ENCODE measurements at places on chromosomes 4 and X.
A peak's percentile ranks its signal among the peaks of the same experiment; 100 is the strongest.

- DNase-seq: no peak
These were observed 83.0 kb downstream of the HTRA3 start for GRCh38 chr4:8352368-8353157.

- no peak for DNase-seq
These were observed 73.8 kb upstream of the PHOX2B start for GRCh38 chr4:41822325-41822724.

GRCh38 chr4:76953956-76954355 is 4.4 kb downstream of the SEPTIN11 start:
- DNase-seq: no peak

DNA sequence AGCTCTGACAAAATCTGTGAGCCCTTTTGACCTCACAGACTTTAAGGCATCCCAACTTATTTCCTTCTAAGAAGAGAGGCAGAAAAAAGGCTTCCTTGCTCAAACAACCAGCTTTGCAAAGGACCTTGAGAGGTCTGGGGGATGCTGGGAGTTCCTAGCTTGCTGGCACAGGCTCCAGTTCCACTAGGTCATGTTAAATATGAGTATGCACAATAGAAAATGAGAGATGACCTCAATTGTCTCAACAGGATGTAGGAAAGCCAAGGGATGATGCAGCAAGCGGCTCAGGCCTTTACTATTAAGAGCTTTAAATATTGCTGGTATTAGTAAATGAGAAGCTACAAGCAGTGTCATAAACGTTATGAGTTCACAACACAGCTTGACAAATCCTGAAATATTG is 13.3 kb upstream of the ZNF827 start:
- DNase-seq: no peak

DNA sequence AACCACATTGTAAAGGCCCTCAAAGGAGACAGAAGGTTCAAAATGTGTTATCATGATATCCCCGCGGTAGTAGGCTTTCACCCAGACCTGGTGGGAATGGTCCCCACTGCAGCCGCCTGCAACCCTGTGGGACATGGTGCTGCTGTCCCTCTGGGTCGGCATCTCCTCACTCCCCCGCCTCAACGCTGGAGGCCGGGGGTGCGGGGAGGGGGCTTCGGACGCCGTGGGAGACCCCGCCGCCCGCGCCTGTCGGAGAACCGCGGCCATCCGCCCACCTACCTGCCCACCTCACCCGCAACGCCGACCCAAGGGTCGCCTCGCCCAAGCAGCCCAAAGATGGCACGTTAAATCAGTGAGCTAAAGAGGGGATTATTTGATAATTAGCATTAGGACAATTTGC is 11.2 kb upstream of the ARMCX1 start:
- DNase-seq: no peak

DNA sequence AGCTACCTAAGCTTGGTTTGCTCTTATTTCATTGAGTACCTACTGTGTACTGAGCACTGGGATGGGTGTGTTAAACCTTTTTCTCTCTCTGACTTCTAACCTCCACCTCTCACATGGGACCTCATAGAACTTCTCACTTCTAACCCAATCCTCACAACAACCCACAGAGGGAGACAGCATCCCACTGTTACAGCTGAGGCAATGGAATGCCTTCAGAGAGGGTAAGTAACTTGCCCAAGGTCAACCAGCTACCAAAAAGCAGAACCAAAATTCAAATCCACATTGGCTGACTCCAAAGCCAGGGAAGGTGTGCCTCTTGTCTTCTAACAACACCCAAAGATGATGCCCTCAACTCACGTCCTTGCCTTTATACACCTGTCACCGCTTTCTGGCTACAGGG is 5.4 kb downstream of the SEL1L3 start:
- DNase-seq: no peak

DNA sequence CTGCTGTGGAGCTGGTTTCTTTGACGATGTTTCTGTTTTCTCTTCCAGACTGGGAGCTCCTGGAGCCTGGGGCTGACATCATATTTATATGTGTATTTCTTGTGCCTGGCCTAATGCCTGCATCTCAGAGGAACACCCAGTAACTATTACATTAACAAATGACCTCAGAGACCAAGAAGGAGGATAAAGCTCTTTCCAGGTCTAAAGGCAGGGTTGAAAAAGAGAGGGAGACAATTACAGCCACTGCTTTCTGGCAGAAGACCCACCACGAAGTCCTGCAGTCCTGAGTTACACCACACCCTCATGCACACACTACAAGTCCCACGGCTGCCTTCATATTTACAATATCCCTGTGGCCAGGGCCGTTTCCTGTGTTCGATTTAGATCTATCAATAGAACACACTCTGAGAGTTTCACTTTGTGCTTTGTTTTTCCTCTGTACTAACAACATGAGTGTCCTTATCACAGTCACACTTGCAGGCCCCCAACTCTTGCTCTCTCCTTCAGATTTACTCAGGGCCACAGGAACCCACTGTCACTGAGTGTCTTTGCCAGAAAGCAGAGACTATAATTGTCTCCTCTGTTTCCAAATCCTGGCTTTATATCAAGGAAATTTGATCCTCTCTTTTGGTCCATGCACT is 535.5 kb downstream of the MID1IP1 start:
- DNase-seq: no peak

- DNase-seq: no peak
These were observed 67.9 kb upstream of the STX18 start for GRCh38 chr4:4609622-4610334.

DNA sequence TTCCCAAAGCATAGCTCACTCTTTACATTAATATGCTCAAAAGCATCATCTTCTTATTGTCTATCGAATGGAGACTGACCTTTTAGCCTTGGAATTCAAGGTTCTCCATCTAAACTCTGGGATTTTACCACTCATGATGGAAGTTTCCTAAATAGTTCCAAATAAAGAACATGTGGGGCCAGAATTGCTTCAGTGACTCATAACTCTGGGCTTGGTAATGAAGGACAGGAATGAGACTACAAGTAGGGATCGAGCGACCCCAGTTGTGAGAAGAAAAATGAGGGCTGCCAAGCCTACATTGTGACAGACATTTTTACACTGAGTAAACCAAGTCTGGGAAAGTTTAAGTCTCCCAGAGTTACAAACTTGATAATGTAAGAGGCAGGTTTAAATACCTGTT is 269.9 kb downstream of the CBLL2 start:
- DNase-seq: no peak

GRCh38 chrX:85084770-85085393 is 81.2 kb downstream of the APOOL start:
- DNase-seq: peak; percentile 9

DNA sequence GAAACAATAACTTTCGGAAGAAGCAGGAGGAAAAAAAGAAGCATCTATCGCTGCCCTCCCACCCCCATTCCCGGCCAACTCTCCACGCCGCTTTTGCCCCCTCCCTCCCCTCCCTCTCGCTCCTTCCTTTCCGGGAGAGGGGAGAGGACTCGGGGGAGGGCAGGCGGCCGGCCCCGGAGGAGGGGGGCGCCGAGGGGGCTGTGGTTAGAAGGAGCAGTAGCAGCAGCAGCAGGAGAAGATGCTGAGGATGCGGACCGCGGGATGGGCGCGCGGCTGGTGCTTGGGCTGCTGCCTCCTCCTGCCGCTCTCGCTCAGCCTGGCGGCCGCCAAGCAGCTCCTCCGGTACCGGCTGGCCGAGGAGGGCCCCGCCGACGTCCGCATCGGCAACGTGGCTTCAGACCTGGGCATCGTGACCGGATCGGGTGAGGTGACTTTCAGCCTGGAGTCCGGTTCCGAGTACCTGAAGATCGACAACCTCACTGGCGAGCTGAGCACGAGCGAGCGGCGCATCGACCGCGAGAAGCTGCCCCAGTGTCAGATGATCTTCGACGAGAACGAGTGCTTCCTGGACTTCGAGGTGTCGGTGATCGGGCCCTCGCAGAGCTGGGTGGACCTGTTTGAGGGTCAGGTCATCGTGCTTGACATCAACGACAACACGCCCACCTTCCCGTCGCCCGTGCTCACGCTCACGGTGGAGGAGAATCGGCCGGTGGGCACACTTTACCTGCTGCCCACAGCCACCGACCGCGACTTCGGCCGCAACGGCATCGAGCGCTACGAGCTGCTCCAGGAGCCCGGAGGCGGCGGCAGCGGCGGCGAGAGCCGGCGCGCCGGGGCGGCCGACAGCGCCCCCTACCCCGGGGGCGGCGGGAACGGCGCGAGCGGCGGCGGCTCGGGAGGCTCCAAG is 1.3 kb downstream of the PCDH7 start:
- DNase-seq: no peak

- no peak for DNase-seq
These were observed 33.2 kb upstream of the FAM9A start for GRCh38 chrX:8834392-8834791.

DNA sequence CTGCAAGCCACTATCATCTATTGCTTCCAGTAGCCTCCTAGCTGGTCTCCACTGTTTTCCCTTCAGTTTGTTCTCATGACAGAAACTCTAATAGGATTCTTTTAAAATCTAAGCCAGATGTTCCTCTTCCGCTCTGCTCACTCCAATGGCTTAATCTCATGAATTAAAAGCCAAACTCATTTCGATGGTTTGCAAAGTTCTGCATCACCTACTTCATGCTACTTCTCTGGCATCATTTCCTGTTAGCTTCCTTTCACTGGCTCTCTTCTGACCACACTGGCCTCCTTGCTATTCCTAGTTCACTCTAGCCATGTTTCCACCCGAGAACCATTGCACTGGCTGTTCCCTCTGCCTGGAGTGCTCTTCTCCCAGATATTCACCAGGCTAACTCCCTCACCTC is 102.0 kb upstream of the LSM6 start:
- DNase-seq: no peak

DNA sequence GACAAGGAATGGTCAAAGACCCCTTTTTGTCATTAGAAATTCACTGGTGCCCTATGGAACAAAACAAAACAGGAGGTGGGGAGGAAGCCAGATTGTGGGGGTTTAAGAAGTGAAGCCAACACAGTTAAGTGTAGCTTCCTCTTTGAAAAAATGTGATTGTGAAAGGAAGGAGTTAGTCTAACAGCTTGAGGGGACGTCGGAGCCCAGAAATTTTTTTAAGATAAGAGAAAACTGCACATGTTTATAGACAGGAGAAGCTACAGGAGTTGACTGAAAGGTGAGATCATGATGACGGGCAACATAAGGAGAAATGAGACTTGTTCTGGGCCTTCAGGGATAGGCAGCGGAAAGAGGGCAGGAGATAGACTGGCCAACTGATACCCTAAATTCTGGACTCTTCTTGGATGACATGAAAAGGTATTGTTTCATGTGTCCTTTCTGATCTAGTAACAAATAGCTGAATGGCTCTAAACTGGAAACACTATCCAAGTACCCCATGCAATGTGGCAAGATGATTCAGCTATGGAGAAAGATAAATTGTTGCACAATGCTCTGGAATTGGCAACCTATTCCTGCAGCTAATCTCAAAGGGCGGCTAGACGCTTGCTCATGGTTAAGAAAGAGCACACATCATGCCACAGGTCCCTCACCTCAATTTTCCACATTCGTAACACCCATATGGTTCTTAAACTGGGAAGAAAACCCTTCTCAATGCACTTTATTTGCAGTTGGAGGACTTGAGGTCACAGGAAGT is 3.7 kb upstream of the HDAC8 start:
- no peak for DNase-seq

DNA sequence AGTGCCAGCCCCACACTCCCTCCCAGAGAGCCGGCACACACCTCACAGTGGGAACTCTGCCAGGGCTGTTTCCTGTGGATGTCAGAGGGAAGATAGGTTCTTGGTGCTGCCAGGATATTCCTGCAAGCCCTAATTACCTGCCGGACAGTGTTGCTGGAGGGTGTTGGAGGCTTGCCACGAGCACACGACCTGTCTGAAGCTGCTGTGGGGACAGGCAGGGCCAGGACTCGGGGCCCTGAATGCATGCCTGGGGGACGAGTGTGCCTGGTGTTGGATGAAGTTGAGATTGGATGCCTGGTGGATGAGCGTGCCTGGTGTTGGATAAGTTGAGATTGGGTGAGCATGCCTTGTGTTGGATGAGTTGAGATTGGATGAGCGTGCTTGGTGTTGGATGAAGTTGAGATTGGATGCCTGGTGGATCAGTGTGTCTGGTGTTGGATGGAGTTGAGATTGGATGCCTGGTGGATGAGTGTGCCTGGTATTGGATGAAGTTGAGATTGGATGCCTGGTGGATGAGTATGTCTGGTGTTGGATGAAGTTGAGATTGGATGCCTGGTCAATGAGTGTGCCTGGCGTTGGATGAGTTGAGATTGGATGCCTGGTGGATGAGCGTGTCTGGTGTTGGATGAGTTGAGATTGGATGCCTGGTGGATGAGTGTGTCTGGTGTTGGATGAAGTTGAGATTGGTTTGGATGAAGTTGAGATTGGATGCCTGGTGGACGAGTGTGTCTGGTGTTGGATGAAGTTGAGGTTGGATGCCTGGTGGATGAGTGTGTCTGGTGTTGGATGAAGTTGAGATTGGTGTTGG is 23.2 kb upstream of the UVSSA start:
- no peak for DNase-seq

DNA sequence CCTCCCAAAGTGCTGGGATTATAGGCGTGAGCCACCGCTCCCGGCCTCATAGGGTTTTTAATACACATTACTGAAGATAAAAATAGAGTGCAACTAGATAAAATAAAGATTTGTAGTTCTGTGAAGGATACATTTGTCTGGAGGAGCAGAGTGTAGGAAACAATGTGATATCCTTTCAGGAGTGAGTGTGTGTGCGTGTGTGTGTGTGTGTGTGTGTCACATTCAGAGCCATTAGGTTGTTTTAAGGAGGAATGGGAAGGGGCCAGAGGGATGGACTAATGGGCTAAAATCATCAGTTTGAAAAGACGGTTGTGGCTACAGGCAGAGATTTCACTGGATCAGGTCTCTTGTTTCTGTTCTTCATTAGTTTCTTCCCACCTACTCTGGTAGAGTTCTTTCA is 40.0 kb downstream of the RBPJ start:
- no peak for DNase-seq

DNA sequence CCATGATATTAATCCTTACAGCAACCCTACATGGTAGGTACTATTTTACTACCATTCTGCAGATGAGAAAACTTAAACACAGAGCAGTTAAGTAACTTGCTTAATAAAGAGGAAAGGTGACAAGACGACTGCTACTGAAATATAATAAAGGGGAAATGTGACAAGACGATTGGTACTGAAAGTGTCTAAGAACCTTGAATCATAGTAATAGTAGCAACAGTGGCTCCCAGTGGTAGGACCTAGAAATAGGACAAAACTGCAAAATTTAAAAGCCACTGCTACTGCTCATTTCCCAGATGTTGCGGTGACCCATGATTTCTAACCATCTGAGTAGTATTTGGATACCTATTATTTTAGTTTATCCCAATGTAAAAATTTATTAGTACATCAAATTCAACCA is 89.5 kb downstream of the TASL start:
- DNase-seq: no peak

GRCh38 chr4:111963158-111963700 is 182.0 kb upstream of the FAM241A start:
- DNase-seq: no peak

GRCh38 chrX:40063555-40063954 is 34.2 kb downstream of the BCOR start:
- no peak for DNase-seq

- DNase-seq: no peak
These were observed 29.8 kb upstream of the HPGDS start for GRCh38 chr4:94372228-94372978.

GRCh38 chr4:110165382-110166286 is 32.8 kb downstream of the ELOVL6 start:
- peak; percentile 14 for DNase-seq

All from glomerular endothelial cell (primary cell).